ENCODE measurements at places on chromosomes 6 and 20. TPM values are rescaled to one million over a fixed set of nuclear protein-coding genes. Genes with fewer than 3 reads are reported as not detected.

- DNase-seq, result no peak
These were observed 10.5 kb downstream of the SYNGAP1 start for GRCh38 chr6:33430334-33430733.

The TREML2 gene
- not detected for total RNA-seq

DNA sequence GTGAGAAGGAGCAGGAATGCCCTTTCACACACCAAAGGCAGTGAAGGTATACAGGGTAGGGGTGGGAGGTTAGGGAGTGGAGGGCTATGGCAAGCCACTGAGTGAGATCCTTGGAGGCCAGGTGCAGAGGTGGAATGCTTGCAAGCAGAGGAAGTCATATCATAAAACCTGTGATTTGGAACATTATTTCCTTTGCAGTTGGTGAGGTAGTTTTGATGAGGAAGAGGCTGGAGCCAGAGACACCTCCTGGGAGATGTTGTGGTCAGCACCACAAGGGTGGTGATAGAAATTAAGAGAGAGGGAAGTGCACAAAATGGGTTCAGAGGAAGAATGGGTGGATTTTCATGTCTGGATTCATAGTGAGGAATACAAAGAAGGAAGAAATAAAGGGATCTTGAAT lies 73.0 kb downstream of the PLCB4 start:
- no peak for DNase-seq

The RAB44 gene
- under 0.01 TPM for total RNA-seq

GRCh38 chr6:7540595-7540994 lies 876 bp upstream of the DSP start:
- DNase-seq, result no peak

The AVP gene
- not detected for total RNA-seq
